ENCODE measurements at places on chromosomes 4 and X. TPM values are rescaled to one million over a fixed set of nuclear protein-coding genes. Genes with fewer than 3 reads are reported as not detected.

DNA sequence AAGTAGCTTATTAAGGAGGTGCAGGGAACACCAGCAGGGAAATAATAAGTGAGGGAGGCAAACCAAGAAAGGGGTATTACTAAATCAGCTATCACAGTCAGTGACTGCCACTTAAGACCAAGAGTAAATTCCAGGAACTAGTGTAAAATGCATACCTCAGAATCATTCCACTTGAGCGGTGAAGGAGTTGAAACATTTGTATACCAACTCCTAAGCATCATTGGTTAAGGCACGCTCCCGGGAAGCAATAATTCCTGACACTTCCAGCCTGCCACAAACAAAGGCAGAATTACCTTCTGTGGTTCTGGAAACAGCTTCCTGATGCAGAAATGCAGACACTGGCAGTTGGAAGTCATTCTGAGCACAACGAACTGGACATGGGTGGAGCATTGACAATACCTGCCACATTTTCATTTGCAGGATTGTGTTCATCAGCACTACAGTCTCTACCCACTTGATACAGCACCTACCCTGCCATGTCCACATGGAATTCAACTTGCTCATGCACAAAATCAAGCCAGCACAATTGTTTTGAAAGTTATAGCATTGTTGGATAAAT lies 82.1 kb downstream of the PPP1R2C start:
- H3K4me3 ChIP-seq, result peak overlapping the region; percentile 5
- H3K27ac ChIP-seq, result no peak overlapping the region
- peaks cover 10% of the 10 kb centered on the region for H3K27me3 ChIP-seq

GRCh38 chrX:31547816-31548215 lies 476.0 kb upstream of the FTHL17 start:
- DNase-seq, result no peak
- no peak overlapping the region for H3K4me3 ChIP-seq
- H3K36me3 ChIP-seq, result no peaks in the 10 kb centered on the region
- no peaks in the 10 kb centered on the region for H3K4me1 ChIP-seq
- peaks cover 5% of the 10 kb centered on the region for H3K27me3 ChIP-seq

The ETNPPL gene
- total RNA-seq, result not detected

DNA sequence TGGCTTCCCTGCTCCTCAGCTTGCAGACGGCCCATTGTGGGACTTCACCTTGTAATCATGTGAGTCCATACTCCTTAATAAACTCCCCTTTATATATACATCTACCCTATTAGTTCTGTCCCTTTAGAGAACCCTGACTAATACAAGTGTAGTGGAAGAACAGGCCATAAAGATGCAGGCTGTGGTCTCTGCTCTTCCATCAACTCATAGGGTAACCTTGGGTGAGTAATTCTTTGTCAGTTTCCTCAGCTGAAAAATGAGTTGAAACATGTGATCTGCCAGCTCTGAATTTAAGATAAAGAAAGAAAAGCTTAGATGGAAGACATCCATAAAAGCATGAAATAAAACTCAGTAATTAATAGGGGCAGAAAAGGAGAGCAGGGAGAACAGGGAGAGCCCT lies 103.6 kb downstream of the ENOX2 start:
- H3K36me3 ChIP-seq, result no peaks in the 10 kb centered on the region
- DNase-seq, result no peak
- no peak overlapping the region for H3K4me3 ChIP-seq

DNA sequence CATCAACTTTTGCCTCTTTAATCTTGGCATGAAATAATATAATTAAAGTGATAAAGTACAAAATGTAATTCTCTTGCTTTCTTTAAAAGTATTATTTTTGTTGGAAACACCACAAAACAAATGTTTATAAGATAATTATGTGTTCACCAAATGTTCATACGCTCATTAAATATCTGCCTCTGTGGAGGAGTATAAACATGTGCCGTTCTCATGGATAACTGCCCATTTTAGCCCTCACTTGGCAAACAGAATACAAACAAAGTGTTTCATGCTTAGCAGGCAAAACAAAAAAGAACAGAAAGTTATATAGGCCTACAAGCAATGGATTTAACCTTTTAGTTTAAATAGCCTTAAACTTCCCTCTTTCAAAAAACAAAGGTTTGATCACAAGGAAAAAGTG lies 800.5 kb upstream of the DIAPH2 start:
- DNase-seq, result peak; percentile 92
- no peaks in the 10 kb centered on the region for H3K36me3 ChIP-seq
- H3K4me1 ChIP-seq, result no peaks in the 10 kb centered on the region
- H3K27me3 ChIP-seq, result peaks cover 3% of the 10 kb centered on the region
- no peak overlapping the region for H3K27ac ChIP-seq

- H3K36me3 ChIP-seq, result peaks cover 2% of the 10 kb centered on the region
- peaks cover 7% of the 10 kb centered on the region for H3K27me3 ChIP-seq
- no peaks in the 10 kb centered on the region for H3K4me1 ChIP-seq
- H3K27ac ChIP-seq, result no peak overlapping the region
- no peak overlapping the region for H3K4me3 ChIP-seq
Measured at GRCh38 chrX:10467793-10468192, 152.6 kb downstream of the MID1 start.

The FGG gene
- 172 TPM for total RNA-seq

DNA sequence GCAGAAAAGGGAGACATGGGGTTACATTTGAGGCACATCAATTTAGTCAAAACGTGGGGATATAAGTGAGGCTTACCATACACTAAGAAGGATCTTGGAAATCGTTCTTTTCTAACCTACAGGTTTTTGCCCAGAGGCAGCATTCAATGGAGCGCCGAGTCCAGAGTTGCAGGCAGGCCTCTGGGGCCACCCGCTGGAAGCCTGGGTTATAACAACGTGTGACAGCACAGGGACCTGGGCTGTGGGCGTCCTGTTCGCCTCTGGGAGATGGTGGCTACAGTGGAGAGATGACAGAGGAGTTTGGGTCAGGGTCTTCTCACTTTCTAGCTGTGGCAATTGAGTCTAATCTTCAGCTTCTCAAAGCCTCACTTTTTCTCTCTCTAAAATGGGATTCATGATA lies 53.9 kb downstream of the ENPP6 start:
- H3K4me3 ChIP-seq, result no peak overlapping the region
- no peak overlapping the region for H3K27ac ChIP-seq
- peak; percentile 79 for DNase-seq
- H3K27me3 ChIP-seq, result no peaks in the 10 kb centered on the region

The GNL3L gene
- total RNA-seq, result 42.9 TPM

- no peaks in the 10 kb centered on the region for H3K27me3 ChIP-seq
- peaks cover 15% of the 10 kb centered on the region for H3K4me1 ChIP-seq
- H3K27ac ChIP-seq, result peak overlapping the region; percentile 82
- H3K36me3 ChIP-seq, result no peaks in the 10 kb centered on the region
Measured at GRCh38 chrX:153726286-153727122, 1.8 kb downstream of the ABCD1 start.

GRCh38 chr4:184165291-184165690 lies 52.4 kb downstream of the ENPP6 start:
- H3K4me1 ChIP-seq, result peaks cover 2% of the 10 kb centered on the region
- no peak overlapping the region for H3K27ac ChIP-seq
- no peak for DNase-seq
- no peaks in the 10 kb centered on the region for H3K36me3 ChIP-seq

DNA sequence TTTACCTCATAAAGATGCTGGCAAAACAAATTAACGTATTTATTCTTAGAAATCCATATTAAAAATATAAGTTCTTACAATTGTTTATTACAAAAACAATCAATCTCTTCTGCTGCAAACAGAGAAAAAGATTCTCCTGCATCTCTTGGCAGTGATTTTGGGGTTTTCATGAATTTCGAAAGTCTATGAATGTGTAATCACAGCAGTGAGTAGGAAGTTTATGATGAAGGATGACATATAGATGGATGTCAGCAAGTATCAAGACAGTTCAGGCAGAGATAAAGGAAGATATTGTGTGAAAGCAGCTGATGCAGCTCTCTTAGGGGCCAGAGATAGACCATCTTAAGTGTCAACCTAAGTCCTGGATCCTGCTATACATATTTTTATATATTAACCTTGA lies 196.9 kb upstream of the BANK1 start:
- no peak for DNase-seq
- no peaks in the 10 kb centered on the region for H3K36me3 ChIP-seq
- no peak overlapping the region for H3K4me3 ChIP-seq

The CYBB gene
- 48.7 TPM for total RNA-seq

DNA sequence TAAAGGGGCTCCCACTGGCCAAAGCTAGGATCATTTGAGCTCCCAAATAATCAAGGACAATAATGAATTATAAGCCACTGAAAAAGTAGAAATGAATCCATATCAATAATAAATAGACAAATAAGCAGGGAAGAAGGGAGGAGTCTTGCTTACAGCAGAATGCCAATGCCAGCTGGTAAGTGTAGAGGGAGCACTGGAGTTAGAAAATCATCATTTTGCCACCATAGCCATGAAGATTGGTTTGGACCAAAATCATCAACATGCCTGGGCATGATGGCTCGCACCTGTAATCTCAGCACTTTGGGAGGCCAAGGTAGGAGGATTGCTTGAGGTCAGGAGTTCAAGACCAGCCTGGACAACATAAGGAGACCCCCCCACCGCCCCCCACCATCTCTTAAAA lies 20.4 kb upstream of the SH3KBP1 start:
- H3K27me3 ChIP-seq, result no peaks in the 10 kb centered on the region
- no peak overlapping the region for H3K27ac ChIP-seq
- no peaks in the 10 kb centered on the region for H3K4me1 ChIP-seq
- H3K36me3 ChIP-seq, result no peaks in the 10 kb centered on the region

GRCh38 chr4:120053911-120054310 lies 12.7 kb downstream of the MAD2L1 start:
- no peak overlapping the region for H3K27ac ChIP-seq
- no peak for DNase-seq
- H3K4me1 ChIP-seq, result no peaks in the 10 kb centered on the region
- H3K36me3 ChIP-seq, result no peaks in the 10 kb centered on the region

DNA sequence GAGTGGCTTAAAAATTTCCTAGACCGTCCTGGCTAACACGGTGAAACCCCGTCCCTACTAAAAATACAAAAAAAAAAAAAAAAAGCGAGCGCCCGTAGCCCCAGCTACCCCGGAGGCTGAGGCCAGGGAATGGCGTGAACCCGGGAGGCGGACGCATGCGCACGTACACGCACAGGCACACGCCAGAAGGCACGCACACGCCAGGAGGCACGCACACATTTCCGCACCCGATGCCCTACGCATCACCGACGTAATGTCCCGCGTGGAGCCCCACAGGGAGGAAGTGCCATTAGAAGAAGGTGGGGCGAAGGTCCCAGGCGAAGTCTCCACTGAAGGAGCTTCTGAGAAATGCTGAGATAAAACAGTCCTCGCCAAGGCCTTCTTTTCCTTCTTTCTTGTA lies 41.4 kb downstream of the NLGN4X start:
- H3K27me3 ChIP-seq, result peaks cover 3% of the 10 kb centered on the region
- H3K4me3 ChIP-seq, result no peak overlapping the region
- DNase-seq, result no peak
- H3K36me3 ChIP-seq, result no peaks in the 10 kb centered on the region

DNA sequence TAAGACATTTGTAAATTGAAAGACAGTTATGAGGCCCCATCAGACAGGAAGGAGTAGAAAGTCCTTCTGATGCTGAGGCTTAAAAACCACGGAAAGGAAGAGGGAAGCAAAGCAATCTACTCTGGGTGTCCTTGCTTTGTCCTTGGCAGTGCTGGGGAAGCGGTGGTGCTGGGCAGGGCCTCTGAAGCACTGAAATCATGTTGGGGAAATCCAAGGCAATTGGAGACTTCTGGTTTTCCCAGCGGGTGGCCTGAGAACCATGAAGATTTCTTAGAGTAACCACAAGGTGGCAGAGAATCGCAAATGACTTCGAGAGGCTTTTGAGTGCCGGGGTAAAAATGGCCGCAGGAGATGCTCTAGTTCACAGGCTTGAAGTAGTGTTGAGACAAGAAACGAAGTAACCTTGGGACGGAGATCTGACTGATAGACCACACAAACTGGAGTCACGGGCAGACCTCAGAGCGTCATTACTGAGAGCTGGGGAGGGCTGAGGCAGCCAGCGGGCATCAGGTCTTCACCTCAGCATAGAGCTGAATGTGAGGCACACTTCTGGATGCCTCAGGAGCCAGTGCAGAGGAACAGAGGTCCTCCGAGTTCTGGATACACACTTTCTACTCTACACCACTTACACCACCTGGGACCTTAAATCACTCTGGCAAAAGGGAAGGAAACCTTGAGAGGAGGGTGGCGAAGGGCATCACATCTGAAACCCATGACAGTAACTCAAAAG lies 130.7 kb upstream of the GPRIN3 start:
- DNase-seq, result peak; percentile 17
- H3K27ac ChIP-seq, result no peak overlapping the region
- H3K27me3 ChIP-seq, result no peaks in the 10 kb centered on the region
- H3K4me1 ChIP-seq, result no peaks in the 10 kb centered on the region
- H3K4me3 ChIP-seq, result no peak overlapping the region

The PITX2 gene
- not detected for total RNA-seq

DNA sequence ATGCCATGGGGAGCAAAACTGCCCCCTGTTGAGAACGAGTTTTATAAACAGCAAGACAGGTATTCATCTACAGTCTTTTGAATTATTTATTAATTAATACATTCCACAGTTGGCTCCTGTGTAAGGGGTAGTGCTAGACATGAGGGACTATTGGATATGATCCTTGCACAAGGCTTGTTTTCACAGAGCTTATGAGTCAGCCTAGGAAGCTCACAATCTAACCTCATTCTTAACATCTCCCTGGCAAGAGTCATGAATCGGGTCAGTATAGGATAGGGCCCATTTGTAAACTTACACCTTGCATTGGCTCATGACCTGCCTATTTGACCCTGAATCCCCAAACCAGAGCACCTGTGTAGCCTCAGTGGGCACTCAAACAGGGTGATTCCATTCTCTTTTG lies 209.1 kb upstream of the HCCS start:
- no peak overlapping the region for H3K27ac ChIP-seq
- H3K36me3 ChIP-seq, result no peaks in the 10 kb centered on the region
- H3K27me3 ChIP-seq, result no peaks in the 10 kb centered on the region
- DNase-seq, result no peak
- H3K4me1 ChIP-seq, result no peaks in the 10 kb centered on the region

The PNCK gene
- total RNA-seq, result 0.67 TPM

GRCh38 chr4:176475067-176475466 lies 155.3 kb downstream of the SPCS3 start:
- DNase-seq, result no peak
- H3K4me3 ChIP-seq, result no peak overlapping the region
- H3K27ac ChIP-seq, result no peak overlapping the region
- no peaks in the 10 kb centered on the region for H3K27me3 ChIP-seq

The AREG gene
- 3.3 TPM for total RNA-seq

GRCh38 chr4:183178201-183178600 lies 79.1 kb downstream of the WWC2 start:
- H3K36me3 ChIP-seq, result no peaks in the 10 kb centered on the region
- DNase-seq, result no peak
- peaks cover 14% of the 10 kb centered on the region for H3K4me1 ChIP-seq
- H3K27me3 ChIP-seq, result no peaks in the 10 kb centered on the region
- no peak overlapping the region for H3K4me3 ChIP-seq

GRCh38 chr4:71206763-71207162 lies 132.1 kb upstream of the SLC4A4 start:
- DNase-seq, result no peak
- no peak overlapping the region for H3K27ac ChIP-seq
- H3K27me3 ChIP-seq, result no peaks in the 10 kb centered on the region
- no peaks in the 10 kb centered on the region for H3K36me3 ChIP-seq
- H3K4me3 ChIP-seq, result no peak overlapping the region

GRCh38 chrX:50680990-50681389 lies 133.0 kb downstream of the SHROOM4 start:
- peaks cover 48% of the 10 kb centered on the region for H3K27me3 ChIP-seq
- H3K27ac ChIP-seq, result no peak overlapping the region
- H3K36me3 ChIP-seq, result no peaks in the 10 kb centered on the region
- no peak overlapping the region for H3K4me3 ChIP-seq
- no peak for DNase-seq

The RNF150 gene
- 19.3 TPM for total RNA-seq

The DAPP1 gene
- 9.2 TPM for total RNA-seq

- H3K36me3 ChIP-seq, result peaks cover 12% of the 10 kb centered on the region
- H3K27me3 ChIP-seq, result no peaks in the 10 kb centered on the region
- no peak overlapping the region for H3K4me3 ChIP-seq
- H3K27ac ChIP-seq, result no peak overlapping the region
- H3K4me1 ChIP-seq, result no peaks in the 10 kb centered on the region
Measured at GRCh38 chrX:24216827-24217226, 67.3 kb downstream of the ZFX start.

The UGT2B7 gene
- total RNA-seq, result 13.5 TPM
